Cerebellum (tissue), 4 donors: ENCODE measurements at places on chromosomes 5 and 9. TPM values are rescaled to one million over a fixed set of nuclear protein-coding genes. Genes with fewer than 3 reads are reported as not detected.

The SH2D3C gene
- 8.5 TPM for total RNA-seq

The ADAMTS13 gene
- 2.9 TPM for total RNA-seq

The PCDHB13 gene
- total RNA-seq, result 16.3 TPM

The AK8 gene
- 1.3 TPM for total RNA-seq

The FGFR4 gene
- total RNA-seq, result 4.5 TPM

The ARSI gene
- 1.4 TPM for total RNA-seq

The NPR3 gene
- 3.6 TPM for total RNA-seq

The SLCO4C1 gene
- 0.45 TPM for total RNA-seq

The ALDH7A1 gene
- total RNA-seq, result 60.0 TPM

The NUTM2F gene
- not detected for total RNA-seq

The MOB3B gene
- 5.6 TPM for total RNA-seq

The DENND1A gene
- total RNA-seq, result 33.7 TPM

The PCDHAC1 gene
- 32.4 TPM for total RNA-seq

The DPYSL3 gene
- total RNA-seq, result 497 TPM

The WNK2 gene
- 47.4 TPM for total RNA-seq

The OR13J1 gene
- total RNA-seq, result not detected

The MRPS27 gene
- 56.3 TPM for total RNA-seq

The PCA3 gene
- total RNA-seq, result 1.2 TPM

The TLR4 gene
- total RNA-seq, result 8.4 TPM

The FOXD4 gene
- total RNA-seq, result 1.00 TPM

The PFN3 gene
- total RNA-seq, result not detected

The TMEM174 gene
- total RNA-seq, result not detected

The NFIB gene
- 236 TPM for total RNA-seq

The PDE8B gene
- 6.4 TPM for total RNA-seq

The TMED9 gene
- total RNA-seq, result 20.1 TPM

The HRH2 gene
- 4.0 TPM for total RNA-seq

The CER1 gene
- total RNA-seq, result 1.2 TPM

The INSL4 gene
- total RNA-seq, result not detected

The LCN15 gene
- total RNA-seq, result not detected

The LPAR1 gene
- 13.4 TPM for total RNA-seq

The HAPLN1 gene
- total RNA-seq, result 4.4 TPM

The ACER2 gene
- total RNA-seq, result 7.9 TPM

The CD74 gene
- 11.3 TPM for total RNA-seq

The DMRT3 gene
- total RNA-seq, result not detected

The SDHA gene
- total RNA-seq, result 70.0 TPM

The ZDHHC12 gene
- 1.7 TPM for total RNA-seq

The OTP gene
- 0.27 TPM for total RNA-seq

The PCAT7 gene
- total RNA-seq, result not detected

The ESM1 gene
- 0.27 TPM for total RNA-seq

The RLN2 gene
- 1.4 TPM for total RNA-seq

The CCDC107 gene
- 8.9 TPM for total RNA-seq

The HAVCR2 gene
- 4.5 TPM for total RNA-seq

The CORO2A gene
- 2.7 TPM for total RNA-seq

The SHOC1 gene
- total RNA-seq, result not detected

The MYMK gene
- not detected for total RNA-seq

The CA9 gene
- total RNA-seq, result not detected

The ADRA1B gene
- total RNA-seq, result 0.54 TPM

The CFAP157 gene
- total RNA-seq, result 0.27 TPM

The ACTBL2 gene
- total RNA-seq, result not detected

The DNAH5 gene
- 2.6 TPM for total RNA-seq

The ARHGEF28 gene
- total RNA-seq, result 6.7 TPM

The SPACA9 gene
- total RNA-seq, result 3.1 TPM

The CEL gene
- total RNA-seq, result 0.73 TPM
